ENCODE measurements at places on chromosomes 3 and 15.

GRCh38 chr15:45201557-45201859 lies 13.7 kb upstream of the SHF start:
- DNase-seq = no peak

DNA sequence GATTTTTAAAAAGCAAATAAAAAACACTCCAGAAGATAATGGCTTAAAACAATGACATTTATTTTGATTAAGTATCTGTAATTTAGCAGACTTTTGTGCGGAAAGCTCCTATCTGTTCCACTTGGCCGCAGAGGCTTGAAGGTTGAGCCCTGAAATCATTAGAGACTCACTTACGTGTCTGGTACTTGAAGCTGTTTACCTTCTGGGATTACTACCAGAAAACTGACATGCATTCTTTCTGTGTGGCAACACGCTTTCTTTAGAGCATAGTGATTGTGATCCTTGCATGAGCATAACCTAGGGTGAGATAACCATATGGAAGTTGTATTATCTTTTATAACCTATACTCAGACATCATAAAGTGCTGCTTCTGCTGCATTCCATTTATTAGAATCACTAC lies 298.5 kb downstream of the SI start:
- no peak for DNase-seq

GRCh38 chr3:147864754-147865354 lies 455.7 kb downstream of the ZIC1 start:
- no peak for DNase-seq

DNA sequence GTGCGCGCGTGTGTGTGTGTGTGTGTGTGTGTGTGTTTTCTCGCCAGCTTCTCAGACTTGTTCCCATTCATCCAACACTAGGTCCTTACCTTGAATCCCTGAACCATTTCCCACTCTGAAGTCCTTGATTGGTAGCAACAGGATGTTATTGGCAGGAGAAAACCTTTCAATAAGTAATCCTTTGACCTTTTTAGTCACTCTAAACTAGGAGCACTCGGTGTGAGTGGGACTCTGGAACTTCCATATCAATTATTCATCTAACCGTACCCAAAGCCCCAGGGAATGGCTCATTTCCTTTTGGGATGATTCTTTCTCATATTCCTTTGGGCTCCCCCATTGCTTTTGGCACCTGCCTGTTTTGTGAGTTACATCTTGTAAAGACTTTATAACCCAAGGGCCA lies 140.2 kb upstream of the SPRED1 start:
- DNase-seq = no peak

GRCh38 chr3:159664006-159664405 lies 324.6 kb upstream of the IL12A start:
- no peak for DNase-seq

- no peak for DNase-seq
These were observed 58.7 kb upstream of the FNDC3B start for GRCh38 chr3:171980578-171981270.

DNA sequence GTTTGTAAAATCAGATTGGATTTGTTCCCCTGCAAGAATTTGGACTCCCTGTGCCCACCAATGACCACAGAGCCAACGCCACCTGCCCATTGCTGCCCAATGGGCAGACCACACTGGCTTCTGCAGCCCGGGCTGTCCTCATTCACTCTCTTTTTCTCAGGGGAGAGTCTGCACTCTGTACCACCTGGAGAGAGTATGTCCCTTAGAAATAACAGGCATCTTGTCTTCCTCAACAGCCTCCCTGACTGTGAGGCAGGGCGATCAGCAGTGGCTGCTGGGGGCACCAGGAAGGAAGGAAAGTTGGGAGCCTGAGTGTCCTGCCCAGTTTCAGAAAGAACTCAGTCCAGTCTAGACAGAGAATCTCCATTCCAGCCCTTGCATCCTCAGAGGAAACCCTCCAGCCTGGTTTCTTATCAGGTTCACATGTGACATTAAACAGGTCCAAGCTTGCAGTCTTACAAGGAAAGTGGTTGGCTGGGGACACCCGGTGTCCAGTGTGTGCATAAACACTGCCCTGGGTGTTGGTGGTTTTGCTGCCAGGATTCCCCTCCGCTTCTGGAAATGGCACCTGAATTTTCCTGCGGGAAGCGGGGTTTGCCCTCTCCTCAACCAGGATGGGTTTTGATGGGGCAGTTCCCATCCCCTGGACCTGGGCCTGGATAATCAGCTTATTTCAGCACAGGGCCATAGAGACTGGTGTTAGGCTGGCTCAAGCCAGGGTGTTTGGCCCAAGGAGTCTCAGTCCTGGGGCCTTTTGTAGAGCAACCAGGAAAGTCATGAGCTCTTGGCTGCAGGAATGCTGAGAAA lies 37.2 kb downstream of the SSUH2 start:
- DNase-seq = no peak

DNA sequence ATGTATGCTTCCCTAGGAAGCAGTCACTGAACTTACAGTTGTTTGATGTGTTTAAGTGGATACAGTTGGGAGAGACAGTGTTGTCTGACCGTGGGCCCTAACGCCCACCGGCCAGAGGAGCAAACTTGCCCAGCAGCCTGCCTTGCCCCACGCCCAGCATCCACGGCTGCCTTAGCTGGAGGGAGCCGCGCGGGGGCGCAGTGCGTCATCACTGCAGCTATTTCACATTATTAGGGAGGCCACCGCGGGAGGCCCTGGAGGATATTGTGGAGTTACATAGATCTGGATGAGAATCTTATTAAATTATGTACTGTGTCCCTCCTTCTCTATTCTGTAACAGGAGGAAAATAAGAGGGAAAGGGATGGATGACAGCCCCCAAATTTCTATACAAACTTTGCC lies 267.2 kb downstream of the GABRG3 start:
- no peak for DNase-seq

DNA sequence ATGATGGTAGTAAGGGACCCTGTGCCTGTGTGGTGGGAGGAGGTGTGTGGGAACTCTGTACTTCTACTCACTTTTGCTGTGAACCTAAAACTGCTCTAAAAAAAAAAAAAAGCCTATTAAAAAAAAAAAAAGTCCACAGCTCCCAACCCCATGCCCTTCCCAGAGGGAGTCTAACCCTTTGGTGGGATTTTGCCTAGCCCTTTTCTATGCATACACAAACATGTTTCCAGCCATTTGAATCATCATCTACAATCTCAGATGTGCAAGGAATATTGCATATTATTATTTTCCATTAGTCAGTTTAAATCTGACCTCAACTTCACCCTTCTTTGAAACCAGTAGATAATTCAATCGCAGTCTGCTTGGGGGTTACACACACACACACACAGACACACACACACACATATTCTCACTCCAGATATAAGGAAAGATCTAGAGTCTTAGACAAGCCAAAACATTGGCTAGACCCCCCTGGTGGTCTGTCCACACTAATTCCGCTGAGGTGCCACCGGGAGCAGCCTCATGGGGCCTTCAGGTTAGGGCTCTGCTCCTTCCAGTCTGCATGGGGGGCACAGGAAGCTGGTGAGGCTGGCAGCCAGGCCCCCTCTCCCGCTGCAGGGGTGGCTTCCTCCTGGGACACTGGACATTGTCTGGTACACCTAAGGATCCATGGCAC lies 75.5 kb upstream of the NR2E3 start:
- DNase-seq = no peak

DNA sequence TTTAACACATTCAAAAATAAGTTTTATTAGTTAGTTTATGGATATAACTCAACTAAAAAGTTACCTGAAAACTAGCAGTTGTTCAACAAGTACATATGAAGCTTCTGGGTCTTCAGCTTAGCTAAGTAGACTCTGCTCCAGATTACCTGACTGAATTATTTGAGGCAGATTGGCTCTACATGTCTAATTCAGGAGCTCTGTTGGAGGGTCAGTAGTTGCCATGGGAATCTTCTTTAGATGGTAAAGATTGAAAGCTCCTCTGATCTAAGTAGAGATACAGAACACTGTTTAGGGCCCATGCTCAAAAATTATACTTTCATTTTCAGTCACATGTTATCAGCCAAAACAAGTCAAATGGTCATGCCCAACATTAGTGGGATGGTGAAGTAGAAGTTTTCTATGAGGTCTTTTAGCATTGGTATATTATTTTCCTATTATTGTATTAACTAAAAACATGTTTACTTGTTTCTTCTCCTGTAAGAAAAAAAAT lies 1476.9 kb downstream of the OTOL1 start:
- no peak for DNase-seq

DNA sequence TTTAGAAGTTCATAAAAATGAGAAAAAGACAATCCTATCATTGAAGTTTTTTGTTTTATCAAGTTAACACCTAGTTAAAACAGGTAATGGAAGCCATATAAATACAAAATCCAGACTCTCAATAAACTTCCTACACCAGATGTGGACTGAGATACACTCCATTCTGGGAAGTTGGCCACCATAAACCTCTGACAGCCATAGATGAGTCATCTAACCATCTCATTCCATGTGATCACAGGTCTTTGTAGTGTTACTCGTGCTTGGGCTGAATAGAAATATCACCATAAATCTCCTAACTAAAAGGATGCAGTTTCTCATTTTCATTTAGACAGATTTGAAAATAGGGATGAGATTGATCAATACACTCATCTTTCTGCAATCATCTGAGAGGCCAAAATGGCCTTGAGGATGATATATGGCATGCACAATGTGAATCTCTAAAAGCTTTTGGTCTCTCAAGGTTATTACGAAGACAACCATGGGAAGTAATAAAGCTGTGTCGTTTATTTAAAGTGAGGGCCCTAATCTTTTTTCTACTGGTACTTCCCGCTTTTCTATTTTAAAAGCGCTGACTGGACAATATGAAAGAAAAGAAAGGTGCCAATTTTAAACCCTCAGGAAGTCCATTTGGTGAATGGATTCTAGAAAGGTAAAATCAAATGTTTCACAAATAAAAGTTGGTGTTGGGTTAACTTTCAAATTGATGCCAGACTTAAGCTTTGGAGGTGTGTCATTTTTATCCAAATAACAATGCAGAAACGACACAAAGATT lies 155.5 kb downstream of the POLR2M start:
- DNase-seq = no peak

GRCh38 chr3:50562861-50563260 lies 4.7 kb downstream of the C3orf18 start:
- no peak for DNase-seq

DNA sequence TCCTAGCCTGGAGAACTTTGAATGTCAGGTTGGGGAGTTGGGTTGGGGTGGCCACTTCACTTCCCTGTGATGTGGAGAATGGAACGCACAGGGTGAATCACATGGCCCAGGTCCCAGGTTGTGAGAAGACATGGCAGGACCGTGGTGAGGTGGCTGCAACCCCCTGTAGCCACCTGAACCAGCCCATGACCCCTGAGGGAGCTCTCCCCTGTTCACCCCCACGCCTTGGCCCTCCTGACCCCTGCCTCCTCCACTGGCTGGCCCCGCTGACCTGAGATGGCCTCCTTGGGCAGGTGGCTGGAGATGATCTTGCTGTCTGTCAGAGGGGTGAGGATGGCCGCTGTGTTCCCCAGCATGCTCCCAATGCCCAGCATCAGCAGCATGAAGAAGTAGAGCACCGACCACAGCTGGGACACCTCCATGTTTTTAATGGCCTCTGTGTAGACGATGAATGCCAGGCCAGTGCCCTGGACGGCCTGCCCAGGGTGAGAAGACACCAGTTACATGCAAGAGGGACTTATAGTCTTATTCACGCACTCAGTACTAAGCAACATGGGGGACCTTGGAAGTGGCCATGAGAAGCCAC lies 31.0 kb downstream of the SLC6A20 start:
- no peak for DNase-seq

GRCh38 chr3:128011140-128011539 lies 41.1 kb upstream of the SEC61A1 start:
- no peak for DNase-seq

- no peak for DNase-seq
These were observed 284.9 kb upstream of the TBL1XR1 start for GRCh38 chr3:177482048-177482691.

GRCh38 chr3:120773932-120774331 lies 31.4 kb downstream of the GTF2E1 start:
- DNase-seq = no peak

- DNase-seq = no peak
These were observed 54.3 kb upstream of the SMAD3 start for GRCh38 chr15:67010898-67011616.

- no peak for DNase-seq
These were observed 80.8 kb downstream of the P2RY1 start for GRCh38 chr3:152915695-152916094.

GRCh38 chr15:67543348-67543718 lies 830 bp downstream of the MAP2K5 start:
- no peak for DNase-seq

GRCh38 chr15:90036343-90036742 lies 35.2 kb downstream of the ZNF710 start:
- no peak for DNase-seq

DNA sequence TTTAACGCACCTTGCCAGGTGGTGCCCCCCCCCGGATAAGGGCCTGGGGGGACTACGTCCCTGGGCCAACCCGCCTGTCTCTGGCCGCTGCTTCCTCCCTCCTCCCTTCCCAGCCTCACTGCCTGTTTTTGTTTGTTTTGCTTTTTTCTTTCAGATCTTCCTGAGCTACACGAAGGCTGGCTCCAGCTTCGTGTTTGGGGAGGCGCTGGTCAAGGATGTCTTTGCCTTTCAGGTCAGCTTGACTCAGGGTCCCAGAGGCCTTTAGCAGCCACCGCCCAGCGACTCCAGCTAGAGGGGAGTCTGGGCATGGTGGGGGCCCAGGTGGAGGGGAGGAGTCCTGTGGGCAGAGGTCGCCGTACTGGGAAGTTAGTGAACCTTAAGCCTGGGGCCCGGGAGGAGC lies 24.1 kb downstream of the SLC28A1 start:
- DNase-seq = no peak

GRCh38 chr3:145776782-145777408 lies 384.1 kb downstream of the PLOD2 start:
- no peak for DNase-seq

DNA sequence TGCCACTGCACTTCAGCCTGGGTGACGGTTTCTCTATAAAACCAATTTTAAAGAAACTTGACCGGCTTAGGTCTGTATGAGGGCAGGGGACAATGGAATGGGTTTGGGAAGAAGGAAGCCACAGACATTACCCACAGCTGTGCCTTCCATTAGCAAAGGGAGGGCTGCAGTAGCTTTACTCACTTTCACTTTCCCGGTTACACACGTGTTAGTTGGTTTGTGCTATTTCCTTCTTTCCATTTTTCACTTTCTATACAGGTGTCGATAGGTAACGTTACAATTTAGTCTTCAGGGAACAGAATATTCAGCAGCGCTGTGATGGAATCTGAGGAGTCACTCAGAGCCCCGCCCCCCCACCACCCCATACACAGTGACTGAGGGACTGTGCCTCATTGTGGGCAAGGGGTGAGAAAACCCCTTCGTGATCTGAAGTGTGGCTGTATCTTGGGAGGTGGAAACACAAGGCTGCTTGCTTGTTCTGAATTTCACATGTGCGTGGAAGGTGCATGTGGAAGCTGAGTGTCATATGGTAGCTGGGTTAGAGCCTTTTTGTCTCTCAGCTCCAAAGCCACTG lies 44.8 kb upstream of the RPL32 start:
- no peak for DNase-seq
